ENCODE measurements at places on chromosomes 13 and 19.

- DNase-seq: no peak
These were observed 2.6 kb downstream of the LGI4 start for GRCh38 chr19:35132254-35132653.

GRCh38 chr19:18168673-18169381, 4.8 kb upstream of the IFI30 start:
- no peak for DNase-seq

DNA sequence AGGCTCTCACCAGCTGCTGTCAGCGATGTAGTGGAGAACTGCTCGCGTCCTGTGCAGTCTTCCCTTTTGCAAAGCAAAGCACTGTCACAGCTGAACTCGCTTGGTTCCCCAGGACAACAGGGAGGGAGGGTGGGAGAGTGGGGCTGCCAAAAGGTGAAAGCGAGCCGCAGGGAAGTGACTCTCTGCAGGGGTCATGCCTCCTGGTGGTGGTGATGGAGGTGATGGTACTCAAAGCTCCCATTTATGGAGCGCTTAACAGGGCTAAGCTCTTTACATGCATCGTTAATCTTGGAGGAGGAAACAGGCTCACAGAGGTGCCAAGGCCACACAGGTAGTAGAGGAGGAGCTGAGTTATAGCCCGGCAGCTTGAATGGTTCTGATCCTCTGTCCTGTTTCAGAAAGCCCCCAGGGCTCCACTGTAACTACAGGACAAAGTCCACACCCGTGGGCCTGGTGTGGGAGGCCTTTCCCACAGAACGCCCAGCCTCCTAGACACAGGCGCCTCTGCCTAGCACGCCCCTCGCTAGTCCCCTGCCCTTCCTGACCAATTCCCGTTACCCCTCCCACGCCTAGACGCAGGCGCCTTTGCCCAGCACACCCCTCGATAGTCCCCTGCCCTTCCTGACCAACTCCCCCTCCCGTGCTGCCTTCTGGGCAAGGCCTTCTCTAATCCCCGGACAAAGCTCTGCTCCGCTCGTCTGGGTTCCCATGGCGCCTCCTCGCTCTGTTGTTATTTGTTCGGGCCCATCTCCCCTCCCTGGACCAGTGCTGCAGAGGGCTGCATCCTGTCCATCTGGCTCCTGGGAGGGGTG, 10.7 kb downstream of the PPP1R37 start:
- DNase-seq: no peak

- no peak for DNase-seq
These were observed 24.8 kb downstream of the WDR62 start for GRCh38 chr19:36079389-36079945.

GRCh38 chr19:57105976-57106721, 13.6 kb upstream of the USP29 start:
- DNase-seq: no peak

DNA sequence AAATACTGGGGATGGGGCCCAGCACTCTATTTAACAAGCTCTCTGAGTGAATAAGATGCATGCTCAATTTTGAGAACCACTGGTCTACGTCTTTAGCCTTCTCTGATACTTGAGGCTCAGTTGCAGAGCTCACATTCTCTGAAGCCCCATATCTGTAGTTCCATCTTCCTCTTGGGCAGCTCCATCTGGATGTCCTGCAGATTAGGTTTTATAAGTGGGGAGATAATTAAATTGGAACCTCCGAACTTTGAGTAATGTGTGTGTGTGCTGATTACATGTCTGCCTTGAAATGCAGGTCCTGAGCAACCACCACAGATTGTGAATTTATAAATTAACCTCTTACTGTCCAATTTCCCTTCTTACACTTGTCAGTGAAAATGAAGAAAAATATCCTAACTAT, 7.2 kb upstream of the RASL11A start:
- DNase-seq: no peak

DNA sequence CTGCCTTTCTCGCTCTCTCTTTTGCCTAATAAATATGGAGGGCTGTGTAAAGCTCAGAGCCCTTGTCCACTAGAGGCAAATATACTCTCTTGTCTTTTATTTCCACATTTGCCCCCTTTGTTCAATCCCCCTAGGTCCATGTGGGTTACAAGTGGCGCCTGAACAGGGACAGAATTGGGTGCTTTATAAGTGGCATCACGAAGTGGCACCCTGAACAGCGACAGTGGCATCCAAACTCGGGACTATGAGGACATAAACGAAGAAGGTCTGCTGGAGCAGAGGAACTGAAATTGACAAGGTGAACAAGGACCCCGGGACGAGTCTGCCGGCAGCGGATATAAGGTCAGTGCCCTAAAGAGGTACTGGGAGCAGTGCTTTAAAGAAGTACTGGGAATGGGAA, 4.3 kb upstream of the ZNF610 start:
- DNase-seq: no peak

DNA sequence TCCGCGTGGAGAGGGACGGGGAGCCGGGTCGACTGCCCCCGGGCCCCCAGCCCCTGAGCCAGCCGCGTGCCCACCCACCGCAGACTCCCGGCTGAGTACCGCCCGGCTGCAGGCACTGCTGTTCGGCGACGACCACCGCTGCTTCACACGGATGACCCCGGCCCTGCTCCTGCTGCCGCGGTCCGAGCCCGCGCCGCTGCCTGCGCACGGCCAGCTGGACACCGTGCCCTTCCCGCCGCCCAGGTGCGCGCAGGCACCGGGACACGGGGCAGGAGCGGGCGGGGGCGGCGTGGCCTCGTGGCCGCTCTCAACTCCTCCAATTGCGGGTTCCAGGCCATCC, 1.6 kb downstream of the AMH start:
- no peak for DNase-seq

- DNase-seq: peak; percentile 71
These were observed 15.5 kb downstream of the MAST3 start for GRCh38 chr19:18112989-18113478.

GRCh38 chr19:10699650-10700335, 1.4 kb upstream of the QTRT1 start:
- peak; percentile 63 for DNase-seq

- DNase-seq: no peak
These were observed 41.6 kb downstream of the COL4A1 start for GRCh38 chr13:110265341-110265681.

DNA sequence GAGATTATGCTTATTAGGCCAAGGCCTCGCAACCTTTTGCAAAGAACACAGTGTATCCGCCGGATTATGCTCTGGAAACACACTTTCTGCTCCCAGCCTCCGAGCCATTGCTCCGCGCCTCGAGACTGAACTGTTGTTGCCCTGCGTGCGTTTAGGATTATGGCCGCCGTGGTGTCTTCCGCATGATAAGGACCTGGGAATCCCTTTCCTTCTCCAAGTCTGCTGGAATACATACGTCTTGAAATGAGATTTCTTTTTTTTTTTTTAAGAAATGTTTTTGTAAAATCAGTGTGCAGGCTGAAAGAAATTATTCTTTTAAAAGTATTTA, 89.8 kb upstream of the SOX1 start:
- DNase-seq: no peak

GRCh38 chr19:16133818-16134217, 9.7 kb upstream of the HSH2D start:
- no peak for DNase-seq

DNA sequence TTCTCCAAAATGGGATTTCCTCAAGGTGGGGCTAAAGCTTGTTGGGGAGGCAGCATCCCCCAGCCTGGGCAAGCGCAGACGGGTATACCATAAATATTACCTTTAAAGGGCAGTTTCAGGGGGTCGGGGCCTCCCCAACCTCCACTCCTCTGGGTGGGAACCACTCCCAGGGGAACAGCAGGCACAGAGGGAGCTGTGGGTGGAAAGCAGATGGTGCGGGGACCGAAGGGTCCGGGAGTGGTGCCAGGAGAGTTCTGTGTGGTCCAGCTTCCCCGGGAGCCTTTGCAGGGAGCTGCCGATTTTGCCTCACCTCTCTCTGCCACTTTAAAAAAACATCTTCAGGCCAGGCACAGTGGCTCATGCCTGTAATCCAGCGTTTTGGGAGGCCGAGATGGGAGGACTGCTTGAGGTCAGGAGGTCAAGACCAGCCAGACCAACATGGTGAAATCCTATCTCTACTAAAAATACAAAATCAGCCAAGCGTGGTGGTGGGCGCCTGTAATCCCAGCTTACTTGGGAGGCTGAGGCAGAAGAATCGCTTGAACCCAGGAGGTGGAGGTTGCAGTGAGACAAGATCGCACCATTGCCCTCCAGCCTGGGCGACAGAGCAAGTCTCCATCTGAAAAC, 5.5 kb downstream of the MAST3 start:
- DNase-seq: no peak

All from A549 (cell line).